ENCODE measurements at places on chromosomes 11 and 22.

DNA sequence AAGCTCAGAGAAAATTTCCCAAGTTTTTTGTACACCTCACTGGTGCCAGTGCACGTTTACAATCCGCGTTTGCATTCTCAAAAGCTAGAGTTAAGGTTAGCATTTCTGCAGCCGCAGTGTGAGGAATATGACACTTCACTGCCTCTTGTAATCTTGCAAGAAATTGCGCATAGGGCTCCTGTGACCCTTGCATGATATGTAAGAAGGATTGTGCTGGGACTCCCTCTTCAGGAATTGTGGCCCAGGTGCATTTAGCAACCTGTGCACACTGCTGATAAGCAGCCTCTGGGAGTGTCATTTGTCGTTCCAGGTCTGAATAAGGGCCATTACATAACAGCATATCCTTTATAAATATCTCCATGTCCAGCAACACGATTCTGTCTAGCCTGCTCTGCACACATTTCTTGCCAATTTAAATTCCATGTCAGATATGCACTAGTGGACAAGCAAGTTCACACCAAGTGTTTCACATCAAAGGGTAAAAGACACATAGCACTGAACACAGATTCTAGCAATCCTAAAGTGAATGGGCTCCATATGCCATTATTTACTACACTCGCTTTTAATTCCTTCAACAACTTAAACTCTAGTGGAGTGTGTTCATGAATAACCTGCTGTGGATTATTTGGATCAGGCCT is 69.2 kb upstream of the INCENP start:
- no peak for DNase-seq

DNA sequence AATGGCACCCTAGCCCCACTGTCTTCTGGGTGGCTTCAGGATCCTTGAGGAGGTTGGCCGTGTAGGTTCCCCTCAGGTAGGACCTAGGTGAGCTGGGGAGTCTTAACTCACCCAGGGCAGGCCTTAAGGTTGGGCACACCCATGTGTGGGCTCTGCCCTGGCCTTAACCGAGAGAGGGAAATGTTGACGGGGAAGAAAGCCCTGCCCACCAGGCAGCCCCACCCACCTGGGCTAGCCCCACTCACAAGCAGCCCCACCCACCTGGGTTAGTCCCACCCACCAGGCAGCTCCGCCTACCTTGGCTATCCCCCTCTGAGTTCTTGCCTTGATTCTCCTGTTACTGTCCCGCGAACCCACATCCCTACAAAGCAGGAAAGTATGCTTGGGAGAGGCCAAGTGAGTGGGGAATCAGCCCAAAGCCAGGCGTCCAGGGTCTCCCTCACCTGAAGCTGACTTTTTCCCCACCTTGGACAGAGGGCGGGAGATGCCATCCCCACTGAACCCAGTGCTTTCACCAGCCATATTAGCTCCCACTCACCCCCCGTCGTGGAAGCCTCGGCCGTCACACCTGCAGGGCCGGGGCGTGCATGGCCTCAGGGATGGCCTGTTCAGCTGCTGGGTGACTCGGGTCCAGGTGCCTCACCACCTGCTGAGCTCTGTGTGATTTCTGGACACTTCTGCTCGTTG is at the start of gene MYEOV:
Gene MYEOV (plus strand): TSS at position 337 of the 687 bp plus-strand sequence. CDS start 1,200 bp downstream, outside the sequence.
- no peak for DNase-seq

DNA sequence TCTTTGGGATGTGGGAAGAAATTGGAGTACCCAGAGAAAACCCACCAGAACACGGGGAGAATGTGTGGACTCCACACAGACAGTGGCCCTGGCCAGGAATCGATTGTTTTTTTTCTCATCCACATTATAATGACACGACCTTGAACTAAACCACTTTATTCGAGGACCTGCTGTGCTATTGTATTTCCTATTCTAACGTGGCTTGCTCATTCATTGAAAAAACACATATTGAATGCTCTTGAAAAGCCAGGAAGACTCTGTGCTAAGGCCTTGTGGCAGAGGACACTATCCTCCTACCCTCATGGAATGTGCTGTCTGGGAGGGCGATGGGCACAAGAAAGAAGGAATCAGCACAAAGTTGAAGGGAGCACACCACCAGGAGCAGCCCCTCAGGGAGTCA is 9.1 kb upstream of the SREBF2 start:
- DNase-seq, result no peak

DNA sequence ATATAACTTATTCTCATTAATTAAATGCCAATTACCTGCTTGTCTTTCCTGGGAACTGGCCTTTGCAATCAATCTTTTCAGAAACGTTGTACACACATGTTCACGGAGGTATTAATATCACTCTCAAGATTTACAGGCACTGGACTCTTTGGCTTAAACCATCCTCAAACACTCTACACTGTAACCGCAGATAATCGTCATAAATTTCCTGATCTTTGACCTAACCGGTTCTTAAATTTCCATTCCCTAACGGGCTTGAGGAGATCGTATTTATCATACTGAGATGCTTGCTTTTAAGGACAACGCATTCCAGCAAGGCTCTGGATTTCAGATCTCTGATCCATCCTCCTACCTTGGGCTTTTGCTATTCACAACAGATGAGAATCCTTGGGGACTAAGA is 72.8 kb downstream of the ARL14EP start:
- DNase-seq, result no peak

GRCh38 chr11:398826-399225 is 4.8 kb downstream of the PKP3 start:
- no peak for DNase-seq

- DNase-seq, result no peak
Observed at GRCh38 chr11:68206211-68206610, 6.9 kb downstream of the KMT5B start.

DNA sequence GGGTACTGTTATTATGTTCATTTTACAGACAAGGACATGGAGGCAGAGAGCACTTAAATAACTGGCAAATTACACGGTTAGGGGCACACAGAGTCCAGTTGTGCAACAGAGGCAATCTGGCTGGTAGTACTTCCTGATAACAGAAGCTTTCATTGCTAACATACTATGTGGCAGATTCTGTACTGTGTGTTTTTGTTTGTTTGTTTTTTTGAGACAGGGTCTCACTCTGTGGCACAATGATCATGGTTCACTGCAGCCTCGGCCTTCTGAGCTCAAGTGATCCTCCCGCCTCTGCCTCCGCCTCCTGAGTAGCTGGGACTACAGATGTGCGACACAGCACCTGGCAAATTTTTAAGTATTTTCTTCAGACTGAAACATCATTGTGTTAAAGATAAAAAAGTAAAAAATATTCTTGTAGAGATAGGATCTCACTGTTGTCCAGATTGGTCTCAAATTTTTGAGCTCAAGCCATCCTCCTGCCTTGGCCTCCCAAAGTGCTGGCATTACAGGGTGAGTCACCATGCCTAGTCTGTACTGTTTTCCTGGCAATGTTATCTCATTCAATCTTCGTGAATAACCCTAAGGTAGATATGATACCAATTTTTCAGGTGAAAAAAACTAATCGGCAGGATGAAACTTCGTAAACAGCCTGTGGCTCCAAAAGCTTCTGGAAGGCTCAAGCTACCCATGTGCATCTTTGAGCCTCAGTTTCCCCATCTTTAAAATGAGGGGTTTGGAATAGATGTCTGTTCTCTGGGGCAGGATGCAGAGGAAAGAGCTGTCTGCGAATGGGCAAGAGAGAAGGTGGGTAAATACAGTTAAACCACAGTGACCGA is 921 bp upstream of the NUCB2 start:
- no peak for DNase-seq

DNA sequence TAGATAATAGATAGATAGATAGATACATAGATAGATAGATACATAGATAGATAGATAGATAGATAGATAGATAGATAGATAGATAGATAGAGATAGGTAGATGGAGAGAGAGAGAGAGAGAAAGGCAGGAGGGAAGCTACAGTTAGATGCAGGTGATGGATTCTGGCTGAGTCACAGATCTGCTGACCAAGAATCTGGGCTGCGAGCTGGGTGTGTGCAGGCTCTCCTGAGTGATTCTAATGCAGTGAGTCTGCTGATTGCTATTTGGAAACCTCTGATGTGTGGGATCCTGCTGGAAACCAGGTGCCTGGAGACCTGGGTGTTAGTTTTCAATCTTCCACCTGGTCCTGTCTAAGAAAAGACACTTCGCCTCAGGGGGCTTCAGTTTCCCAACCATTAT is 1441.8 kb downstream of the TBC1D22A start:
- no peak for DNase-seq

DNA sequence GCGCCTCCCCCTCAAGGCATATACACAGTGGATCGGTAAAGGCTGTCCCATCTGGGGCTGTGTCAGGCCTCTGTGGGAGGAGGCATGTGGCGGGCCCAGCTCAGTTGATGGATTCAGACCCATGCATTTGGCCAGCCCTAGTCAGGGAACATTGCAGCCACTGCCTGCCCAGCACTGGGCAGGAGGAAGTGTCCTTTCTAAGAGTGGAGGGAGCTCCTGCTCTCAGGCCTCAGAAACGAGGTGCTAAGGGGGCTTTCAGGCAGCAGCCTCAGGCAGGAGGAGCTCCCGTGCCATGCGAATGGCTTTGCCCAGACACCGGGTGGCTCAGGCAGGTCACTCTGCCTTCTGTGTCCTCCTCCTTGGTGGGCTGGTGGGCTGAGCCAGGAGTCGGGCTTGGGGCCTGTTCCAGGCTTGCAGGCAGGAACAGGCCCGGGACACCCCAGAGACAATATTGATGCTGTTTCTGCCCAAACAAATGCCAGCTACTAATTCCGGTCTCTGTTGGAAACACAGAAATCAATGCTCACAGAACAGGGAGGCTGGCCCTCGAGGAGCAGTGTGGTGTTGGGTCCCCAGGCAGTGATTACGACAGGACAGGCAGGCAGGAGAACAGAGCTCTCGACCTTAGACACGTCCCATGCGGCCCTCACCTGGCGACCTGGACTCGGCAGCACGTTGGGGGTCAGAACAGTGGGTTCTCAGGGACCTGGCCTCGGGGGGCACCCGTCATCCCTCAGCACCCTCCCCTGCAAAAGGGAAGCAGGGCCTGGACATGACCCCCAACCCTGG is 42.3 kb upstream of the CCDC188 start:
- DNase-seq, result no peak

GRCh38 chr11:45751430-45751829 is 53.5 kb upstream of the SLC35C1 start:
- DNase-seq, result no peak

- no peak for DNase-seq
Observed at GRCh38 chr11:116335891-116336290, 436.9 kb downstream of the BUD13 start.

- DNase-seq, result no peak
Observed at GRCh38 chr11:115282923-115283322, 221.3 kb downstream of the CADM1 start.

DNA sequence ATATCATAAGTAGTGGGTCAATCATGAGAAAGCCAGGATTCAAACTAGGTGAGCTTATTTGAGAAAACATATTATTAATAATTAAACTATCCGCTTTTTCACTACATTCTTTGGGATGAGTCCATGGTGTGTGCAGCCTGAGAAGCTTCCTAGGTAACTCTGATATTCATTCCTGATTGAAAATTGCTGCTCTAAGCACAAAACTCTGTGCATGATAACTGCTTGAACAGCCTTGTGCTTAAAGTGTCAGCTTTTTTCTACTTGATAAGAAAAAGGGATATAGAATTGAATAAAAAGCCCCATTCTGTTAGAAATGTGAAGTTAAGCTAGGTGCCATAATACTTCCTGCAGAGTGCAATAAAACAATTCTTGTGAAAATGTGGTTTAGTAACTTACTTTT is 343.5 kb upstream of the LUZP2 start:
- DNase-seq, result no peak

GRCh38 chr22:26259510-26259909 is 90.2 kb downstream of the SEZ6L start:
- no peak for DNase-seq

GRCh38 chr11:111735262-111736116 is 30.7 kb downstream of the PPP2R1B start:
- DNase-seq, result no peak

DNA sequence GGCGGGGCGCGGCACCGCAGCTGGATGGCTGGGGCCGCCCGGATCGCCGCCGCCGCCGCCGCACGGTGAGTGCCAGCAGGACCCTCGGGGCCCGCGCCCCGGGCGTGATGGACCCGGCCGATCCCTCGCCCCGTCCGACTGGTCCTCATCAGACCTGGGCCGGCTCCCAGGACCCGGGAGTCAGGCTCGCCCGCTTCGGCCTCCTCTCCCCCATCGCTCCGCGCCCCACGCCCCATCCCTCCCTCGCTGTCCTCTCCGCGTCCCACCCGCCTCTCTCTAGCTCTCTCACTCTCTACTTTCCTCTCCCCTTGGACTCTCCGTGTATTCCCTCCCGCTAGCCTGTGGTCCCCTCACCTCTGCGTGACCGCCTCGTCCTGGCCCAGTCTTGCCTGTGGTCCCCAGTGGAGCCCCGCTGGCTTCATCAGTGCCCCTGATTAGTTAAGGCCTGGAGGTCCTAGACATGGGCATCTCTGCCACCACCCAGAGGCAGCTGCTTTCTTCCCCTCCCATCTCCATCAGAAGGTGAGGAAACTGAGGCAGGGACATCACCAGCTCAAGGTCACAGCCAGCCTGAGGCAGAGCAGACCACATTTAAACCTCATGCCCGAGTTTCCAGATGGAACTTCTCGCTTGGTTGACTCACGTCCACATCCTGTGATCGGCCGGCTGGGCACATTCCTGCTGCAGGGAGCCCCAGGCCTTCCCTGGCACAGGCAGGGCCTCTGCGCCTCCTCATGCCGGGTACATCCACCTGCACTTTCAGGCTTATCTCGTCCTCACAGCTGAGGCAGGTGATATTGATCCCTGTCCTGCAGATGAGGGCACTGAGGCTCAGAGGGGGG is 429 bp downstream of the SLC39A13 start:
- no peak for DNase-seq

DNA sequence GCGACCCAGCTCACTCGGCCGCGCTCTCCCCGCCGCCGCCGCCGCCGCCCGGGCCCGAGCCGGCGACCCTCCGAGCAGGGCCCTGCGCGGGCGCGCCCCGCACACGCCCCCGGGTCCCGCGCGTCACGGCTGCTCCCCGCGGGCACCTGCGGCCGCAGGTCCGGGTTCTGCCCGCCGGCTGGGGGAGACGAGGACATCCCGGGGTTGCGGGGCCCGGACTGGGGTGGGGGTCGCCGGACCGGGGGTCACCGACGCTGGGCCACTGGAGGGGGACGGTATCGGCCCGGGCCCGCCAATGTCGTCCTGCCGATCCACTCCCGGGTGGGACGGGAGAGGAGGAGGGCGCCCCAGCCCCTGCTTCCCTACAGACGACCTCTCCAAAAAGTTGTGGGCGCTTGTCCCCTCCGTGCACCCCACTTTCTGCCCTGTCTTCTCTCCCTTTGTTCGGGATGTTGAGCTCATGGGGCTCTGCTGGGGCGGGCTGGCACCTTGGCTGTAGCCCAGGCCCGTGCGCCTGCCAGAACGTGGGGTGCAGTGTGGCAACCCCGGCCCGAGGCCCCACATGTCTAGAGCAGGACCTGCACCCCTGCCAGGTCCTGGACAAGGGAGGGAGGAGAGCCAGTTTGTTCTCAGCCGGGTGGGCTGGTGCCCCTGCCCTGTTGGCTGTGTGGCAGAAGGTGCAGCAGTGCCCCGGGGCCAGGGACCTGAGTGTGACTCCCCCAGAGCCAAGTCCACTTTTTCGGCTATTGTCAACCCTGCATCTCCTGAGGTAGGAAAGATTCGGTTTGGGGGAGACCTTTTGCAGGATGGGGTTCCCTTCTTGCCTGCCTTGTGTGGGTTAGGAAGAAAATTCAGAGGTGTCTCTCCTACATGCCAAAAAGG is 40.2 kb upstream of the CELSR1 start:
- no peak for DNase-seq

- no peak for DNase-seq
Observed at GRCh38 chr11:36086366-36086765, 142.5 kb downstream of the LDLRAD3 start.

GRCh38 chr11:69554849-69555248 is 73.4 kb downstream of the LINC01488 start:
- DNase-seq, result no peak

All from esophagus squamous epithelium (tissue), 5 donors.